ENCODE measurements at places on chromosomes 4 and X. TPM values are rescaled to one million over a fixed set of nuclear protein-coding genes. Genes with fewer than 3 reads are reported as not detected.

DNA sequence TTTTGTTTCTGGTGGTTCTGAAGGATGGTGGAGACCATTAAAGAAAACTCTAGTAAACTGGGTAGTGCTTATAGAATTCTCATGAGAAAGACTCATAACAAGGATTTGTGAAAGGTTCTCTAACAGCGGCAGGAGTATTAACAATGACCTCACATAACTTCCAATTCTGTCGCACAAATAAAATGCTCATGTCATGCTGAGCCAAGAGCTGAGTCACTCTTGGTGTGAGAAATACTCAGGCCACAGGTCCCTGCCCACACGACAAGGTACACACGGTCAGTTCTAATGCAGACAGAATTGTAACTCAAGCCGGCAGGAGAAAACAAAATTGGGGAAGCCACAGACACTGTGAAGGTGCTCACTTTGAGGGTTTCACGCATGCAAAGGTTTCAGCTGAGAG is 34.4 kb upstream of the C4orf50 start:
- H3K4me1 ChIP-seq = no peaks in the 10 kb centered on the region
- H3K27ac ChIP-seq = no peak overlapping the region
- H3K36me3 ChIP-seq = no peaks in the 10 kb centered on the region
- H3K27me3 ChIP-seq = no peaks in the 10 kb centered on the region

GRCh38 chr4:164706675-164707074 is 47.3 kb upstream of the SMIM31 start:
- no peak for DNase-seq
- no peak overlapping the region for H3K4me3 ChIP-seq
- no peaks in the 10 kb centered on the region for H3K36me3 ChIP-seq
- H3K27ac ChIP-seq = no peak overlapping the region
- no peaks in the 10 kb centered on the region for H3K27me3 ChIP-seq

DNA sequence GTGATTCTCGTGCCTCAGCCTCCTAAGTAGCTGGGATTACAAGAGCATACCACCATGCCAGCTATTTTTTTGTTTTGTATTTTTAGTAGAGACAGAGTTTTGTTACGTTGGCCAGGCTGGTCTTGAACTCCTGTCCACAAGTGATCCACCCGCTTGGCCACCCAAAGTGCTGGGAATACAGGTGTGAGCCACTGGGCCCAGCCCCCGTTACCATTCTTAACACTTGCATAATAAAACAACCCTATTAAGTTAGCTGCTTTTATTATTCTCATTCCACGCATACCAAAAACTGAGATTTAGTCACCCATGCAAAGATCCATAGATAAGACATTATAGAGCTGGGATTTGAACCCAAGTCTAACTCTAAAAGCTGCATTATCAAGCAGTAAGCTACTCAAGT is 6.0 kb upstream of the TEX13A start:
- no peak for DNase-seq
- no peaks in the 10 kb centered on the region for H3K36me3 ChIP-seq
- H3K4me3 ChIP-seq = no peak overlapping the region
- H3K27ac ChIP-seq = no peak overlapping the region
- no peaks in the 10 kb centered on the region for H3K4me1 ChIP-seq

DNA sequence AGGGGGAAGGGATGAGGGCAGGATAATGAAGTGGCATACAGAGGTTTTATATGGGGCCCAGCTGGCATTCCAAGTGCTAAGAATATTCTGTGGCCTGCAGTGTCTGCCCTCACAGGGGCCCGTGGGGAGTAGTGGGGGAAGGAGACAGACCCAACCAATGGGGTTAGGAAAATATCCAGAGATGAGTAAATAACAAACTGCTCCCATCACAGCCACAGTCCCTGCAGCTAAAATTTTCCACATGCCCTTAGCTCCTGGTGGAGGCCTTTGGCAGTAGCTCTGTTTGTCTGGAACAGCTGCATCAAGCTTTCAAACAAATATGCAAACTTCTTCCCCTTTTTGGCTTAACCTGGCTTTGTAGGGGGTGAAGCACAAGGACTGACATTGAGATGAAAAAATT is 3.1 kb downstream of the SRPX2 start:
- H3K36me3 ChIP-seq = no peaks in the 10 kb centered on the region
- H3K4me1 ChIP-seq = peaks cover 8% of the 10 kb centered on the region
- no peak for DNase-seq
- H3K27ac ChIP-seq = no peak overlapping the region
- H3K4me3 ChIP-seq = no peak overlapping the region
- no peaks in the 10 kb centered on the region for H3K27me3 ChIP-seq

- no peaks in the 10 kb centered on the region for H3K4me1 ChIP-seq
- no peaks in the 10 kb centered on the region for H3K36me3 ChIP-seq
- no peak overlapping the region for H3K4me3 ChIP-seq
- no peak for DNase-seq
- H3K27me3 ChIP-seq = no peaks in the 10 kb centered on the region
These were observed 584.2 kb upstream of the PCDH10 start for GRCh38 chr4:132564920-132565319.

DNA sequence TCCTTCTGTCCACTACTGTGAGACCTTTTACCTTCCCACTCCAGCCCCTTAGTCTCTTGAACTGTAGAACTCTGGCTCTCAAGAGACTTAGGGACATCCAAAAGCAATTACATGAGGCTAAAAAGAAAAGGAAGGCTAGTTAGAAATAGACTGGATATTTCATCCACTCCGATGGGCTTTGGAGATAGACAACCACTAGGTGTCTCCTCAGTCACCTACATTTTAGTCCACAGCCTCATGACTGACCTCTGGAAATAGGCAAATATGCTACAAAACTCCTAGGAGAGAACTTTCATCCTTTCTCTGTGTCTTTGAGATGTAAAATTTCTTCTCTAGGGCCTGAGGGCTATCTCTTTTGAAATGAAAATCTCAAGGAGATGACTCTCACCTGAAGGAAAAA is 45.1 kb upstream of the LAMP2 start:
- no peaks in the 10 kb centered on the region for H3K4me1 ChIP-seq
- no peaks in the 10 kb centered on the region for H3K36me3 ChIP-seq
- H3K27me3 ChIP-seq = no peaks in the 10 kb centered on the region

GRCh38 chr4:8215001-8215427 is 15.9 kb downstream of the SH3TC1 start:
- no peak overlapping the region for H3K4me3 ChIP-seq
- peaks cover 43% of the 10 kb centered on the region for H3K36me3 ChIP-seq
- peaks cover 5% of the 10 kb centered on the region for H3K4me1 ChIP-seq
- no peak overlapping the region for H3K27ac ChIP-seq
- peak; percentile 69 for DNase-seq

- no peak overlapping the region for H3K4me3 ChIP-seq
- H3K36me3 ChIP-seq = no peaks in the 10 kb centered on the region
- no peaks in the 10 kb centered on the region for H3K4me1 ChIP-seq
- DNase-seq = no peak
- no peaks in the 10 kb centered on the region for H3K27me3 ChIP-seq
These were observed 50.4 kb upstream of the ELOVL6 start for GRCh38 chr4:110248831-110249253.

GRCh38 chrX:133175162-133175561 is 43.0 kb downstream of the TFDP3 start:
- H3K27me3 ChIP-seq = no peaks in the 10 kb centered on the region
- H3K4me1 ChIP-seq = no peaks in the 10 kb centered on the region
- no peaks in the 10 kb centered on the region for H3K36me3 ChIP-seq
- H3K27ac ChIP-seq = no peak overlapping the region

DNA sequence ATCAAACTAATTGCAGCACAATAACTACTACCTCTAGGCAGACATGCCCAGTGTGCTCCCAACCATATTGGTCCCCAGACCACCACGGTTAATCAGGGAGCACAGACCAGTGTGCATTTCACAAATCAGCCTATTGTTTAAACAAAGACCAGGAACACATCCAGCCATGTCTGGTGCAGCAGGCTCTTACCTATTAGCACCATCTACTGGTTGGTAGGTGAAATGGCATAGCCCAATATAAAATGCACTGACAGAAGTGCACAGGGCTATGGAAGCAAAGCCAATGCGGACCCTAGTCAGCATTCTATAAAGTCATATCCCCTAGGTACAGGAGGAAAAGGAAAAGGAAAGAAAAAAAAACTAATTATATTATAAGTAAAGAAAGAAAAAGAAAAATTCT is 15.5 kb upstream of the CYLC1 start:
- no peak overlapping the region for H3K4me3 ChIP-seq
- no peak for DNase-seq
- H3K36me3 ChIP-seq = no peaks in the 10 kb centered on the region
- no peak overlapping the region for H3K27ac ChIP-seq

DNA sequence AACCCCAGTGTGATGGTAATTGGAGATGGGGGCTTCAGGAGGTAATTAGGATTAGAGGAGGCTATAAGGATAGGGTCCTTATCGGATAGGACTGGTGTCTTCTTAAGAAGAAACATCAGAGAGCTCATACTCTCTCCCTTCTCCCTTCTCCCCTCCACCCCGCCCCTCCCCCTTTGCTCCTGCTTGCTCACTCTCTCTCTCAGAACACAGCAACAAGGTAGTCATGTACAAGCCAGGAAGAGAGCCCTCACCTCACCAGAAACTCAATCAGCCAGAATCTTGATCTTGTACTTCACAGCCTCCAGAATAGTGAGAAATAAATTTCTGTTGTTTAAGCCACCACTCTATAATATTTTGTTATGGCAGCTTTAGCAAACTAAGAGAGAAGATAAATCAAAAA is 4.5 kb downstream of the DDX60L start:
- H3K27ac ChIP-seq = no peak overlapping the region
- DNase-seq = no peak

GRCh38 chrX:150582338-150582948 is 14.0 kb downstream of the MTM1 start:
- H3K27ac ChIP-seq = no peak overlapping the region
- H3K4me1 ChIP-seq = no peaks in the 10 kb centered on the region
- no peak for DNase-seq
- H3K4me3 ChIP-seq = no peak overlapping the region
- no peaks in the 10 kb centered on the region for H3K36me3 ChIP-seq
- no peaks in the 10 kb centered on the region for H3K27me3 ChIP-seq

PAGE5 gene
- total RNA-seq = not detected
